ENCODE measurements at places on chromosomes 7 and 10.

- DNase-seq = no peak
Observed at GRCh38 chr7:28037220-28038010, 143.2 kb downstream of the JAZF1 start.

- DNase-seq = no peak
Observed at GRCh38 chr7:128274246-128274883, 33.3 kb downstream of the LEP start.

GRCh38 chr10:101189461-101190401, 39.5 kb downstream of the LBX1 start:
- no peak for DNase-seq

- no peak for DNase-seq
Observed at GRCh38 chr10:121338206-121338980, 259.9 kb downstream of the FGFR2 start.

DNA sequence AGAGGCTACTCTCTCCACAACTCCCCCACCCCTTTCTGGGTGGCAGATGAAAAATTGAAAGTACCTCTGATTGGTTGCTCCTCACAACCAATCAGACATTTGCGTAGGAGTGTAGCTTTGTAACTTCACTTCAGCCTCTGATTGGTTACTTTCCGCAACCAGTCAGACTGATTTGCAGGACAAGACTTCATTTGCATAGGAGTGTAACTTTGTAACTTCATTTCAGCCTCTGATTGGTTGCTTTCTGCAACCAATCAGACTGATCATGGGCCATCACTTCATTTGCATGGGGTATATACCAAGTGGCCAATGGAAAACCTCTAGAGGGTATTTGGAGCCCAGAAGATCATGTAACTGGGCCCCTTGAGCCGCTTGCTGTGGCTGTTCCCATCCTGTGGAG, 25.6 kb downstream of the CDNF start:
- no peak for DNase-seq

DNA sequence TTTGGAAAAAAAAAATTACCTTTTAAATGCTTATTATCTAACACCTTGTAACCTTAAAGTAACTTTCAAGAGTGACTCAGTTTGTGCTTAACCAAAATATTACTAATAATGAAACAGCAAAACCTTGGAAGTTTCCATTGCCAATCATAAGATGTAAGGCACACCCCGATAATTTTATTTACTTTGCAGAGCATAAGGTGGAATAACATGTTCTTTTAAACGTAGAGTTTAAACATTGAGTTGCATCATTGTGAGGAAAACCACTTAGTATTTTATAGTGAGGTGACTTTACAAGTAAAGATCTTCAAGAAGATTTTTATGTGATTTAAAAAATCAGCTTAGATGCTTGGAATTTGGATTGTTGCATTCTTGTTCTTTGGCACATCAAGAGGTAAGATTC, at the start of gene PNLIPRP3:
Gene PNLIPRP3 (plus strand): TSS at position 177 of the 400 bp plus-strand sequence. CDS start 166 bp downstream, at position 343.
- DNase-seq = no peak

DNA sequence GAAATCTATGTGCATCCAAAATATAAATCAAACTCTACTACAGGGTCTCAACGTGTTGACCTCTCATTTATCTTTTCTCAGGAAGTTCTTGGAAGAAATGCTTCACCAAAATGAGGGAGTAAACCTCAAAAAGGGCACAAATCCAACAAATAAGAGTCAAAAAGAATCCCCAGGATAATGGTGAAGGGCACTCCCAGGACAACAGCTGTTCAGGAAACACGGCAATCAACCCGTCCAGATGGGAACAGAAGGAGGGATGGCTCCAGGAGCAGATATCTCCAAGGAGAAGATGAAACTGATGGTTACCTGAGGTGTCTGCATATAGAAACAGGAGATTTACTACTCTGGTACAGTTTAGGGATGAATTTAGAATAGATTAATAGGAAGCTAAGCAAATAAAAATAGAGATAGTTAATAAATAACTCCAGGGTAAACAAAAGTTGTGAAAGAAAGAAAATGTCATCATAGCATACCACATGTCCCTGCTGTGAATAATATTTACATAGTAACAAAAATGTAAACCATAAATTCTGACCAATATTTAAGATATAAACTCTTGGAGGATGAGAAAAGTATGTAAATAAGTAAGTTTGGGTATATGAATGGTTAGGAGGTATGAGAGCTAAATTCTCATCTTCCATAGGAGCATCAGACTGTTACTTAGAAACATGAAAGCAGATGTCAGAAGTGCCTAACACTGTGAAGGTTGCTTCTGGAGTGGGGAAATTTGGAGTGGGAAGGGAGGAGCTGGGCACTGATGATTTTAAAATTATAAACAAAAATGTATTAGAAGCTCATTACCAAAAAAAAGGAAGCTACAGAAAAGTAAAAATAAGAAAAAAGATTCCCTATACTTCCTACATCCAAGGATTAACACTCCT, 237.5 kb upstream of the HPS1 start:
- DNase-seq = no peak

DNA sequence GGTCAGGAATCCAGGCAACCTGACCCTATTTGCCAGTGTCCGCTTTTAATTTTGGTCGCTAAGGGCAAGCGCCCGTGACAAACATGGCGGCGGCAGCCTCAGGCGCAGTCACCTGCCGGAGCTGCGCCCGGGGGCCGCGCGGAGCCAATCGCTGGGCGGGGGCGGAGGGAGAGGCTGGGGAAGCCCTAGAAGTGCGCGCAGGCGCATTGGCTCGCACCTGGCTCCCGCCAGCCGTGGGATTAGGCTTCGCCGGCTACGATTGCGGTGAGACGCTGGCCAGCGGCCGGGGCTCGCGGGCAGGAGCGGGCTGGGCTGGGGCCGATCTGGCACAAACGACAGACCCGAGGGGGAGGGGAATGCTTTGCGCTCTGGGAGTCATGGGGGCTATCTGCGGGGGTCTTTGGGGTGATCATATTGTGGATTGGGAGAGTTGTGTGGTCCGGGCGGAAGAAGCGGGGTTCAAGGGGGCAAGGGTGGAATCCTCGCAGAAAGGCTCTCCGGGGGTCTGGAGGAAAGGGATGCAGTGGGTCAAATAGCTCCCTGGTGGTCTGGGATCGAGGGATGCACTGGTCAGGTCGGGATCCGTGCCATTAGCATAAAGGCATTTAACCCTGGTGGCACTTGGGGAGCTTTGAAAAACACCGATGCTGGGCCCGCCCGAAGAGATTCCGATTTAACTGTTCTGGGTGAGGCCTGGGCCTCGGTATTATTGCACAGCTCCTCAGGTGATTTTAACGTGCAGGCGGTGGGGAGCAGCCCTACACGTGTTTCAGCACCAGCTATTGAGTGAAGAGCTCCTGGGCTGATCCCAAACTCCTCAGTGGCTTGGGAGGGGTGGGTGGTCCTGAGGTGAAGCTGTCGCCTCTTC, 10.1 kb upstream of the C10orf95 start:
- peak; percentile 81 for DNase-seq

DNA sequence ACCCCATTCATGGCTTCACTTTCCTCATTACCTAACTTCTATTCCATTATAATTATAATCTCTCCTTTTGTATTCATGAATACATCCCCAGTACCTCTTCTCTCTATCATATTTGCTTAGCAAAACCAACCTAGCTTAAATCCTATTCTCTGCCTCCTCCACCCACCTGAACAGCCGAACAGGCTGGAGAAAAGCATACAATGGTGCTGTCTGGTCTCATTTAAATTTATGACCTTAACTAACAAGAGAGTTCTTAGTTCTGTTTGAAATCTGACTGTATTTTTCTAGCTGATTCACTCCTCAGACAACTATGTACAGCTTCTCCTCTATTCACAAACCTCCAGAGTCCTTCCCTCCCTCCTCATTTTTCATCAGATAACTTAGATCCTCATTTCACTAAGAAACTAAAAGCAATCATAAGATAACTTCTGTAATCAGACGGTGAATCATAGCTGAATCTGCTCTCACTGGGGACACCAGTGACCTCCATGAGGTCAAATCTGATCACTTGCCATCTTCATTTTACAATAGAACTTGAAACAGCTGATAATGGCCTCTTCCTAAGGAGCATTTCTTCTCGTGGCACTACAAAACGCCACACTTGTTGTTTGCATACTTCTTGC, 233.9 kb upstream of the AOAH start:
- DNase-seq = no peak

DNA sequence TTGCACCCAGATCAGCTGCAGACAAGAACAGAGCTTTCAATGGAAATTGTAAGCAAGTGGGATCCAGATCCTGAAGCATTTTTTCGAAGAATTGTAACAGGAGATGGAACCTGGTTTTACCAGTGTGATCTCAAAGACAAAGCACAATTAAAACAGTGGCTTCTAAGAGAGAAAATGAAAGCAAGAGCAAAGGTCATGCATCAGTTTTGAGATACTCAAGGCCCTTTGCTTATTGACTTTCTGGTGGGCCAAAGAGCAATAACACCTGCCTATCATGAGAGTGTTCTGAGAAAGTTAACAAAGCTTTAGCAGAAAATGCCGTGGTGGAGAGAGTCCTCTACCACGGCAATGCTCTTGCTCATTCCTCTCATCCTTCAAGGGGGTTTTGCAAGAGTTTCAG, 194.8 kb downstream of the TMEM178B start:
- DNase-seq = no peak

DNA sequence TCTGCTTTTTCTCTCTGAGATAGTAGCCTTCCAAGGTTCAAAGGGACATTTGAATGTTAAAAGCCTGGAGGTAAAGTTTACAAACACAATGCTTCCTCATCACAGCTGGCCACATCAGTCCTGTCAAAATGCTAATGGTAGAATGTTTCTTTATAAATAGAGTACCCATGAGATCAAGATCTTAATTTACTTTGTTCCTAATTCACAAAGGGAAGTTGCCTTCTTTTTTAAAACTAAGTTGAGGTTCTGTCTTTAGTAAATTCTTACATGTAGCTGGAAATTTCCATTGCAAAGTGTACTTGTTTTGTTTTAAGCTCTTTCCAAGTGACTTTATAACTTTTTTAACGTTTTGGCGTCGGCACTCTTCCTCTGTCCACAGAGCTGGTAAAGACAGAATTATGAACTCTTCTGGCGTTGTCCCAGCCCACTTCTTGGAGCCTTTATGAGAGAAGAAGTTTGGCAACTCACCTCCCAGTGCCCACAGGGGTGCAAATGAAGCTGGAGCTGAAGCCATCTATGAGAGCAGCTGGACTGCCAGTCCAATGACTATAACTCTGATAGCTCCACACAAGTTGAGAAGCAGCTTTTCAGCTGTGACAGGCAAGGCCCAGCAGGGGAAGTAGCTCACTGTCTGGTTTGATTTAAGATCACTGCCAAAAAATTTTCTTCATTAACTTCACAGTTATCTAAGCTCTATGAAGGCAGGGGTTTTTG, 23.3 kb downstream of the FZD1 start:
- DNase-seq = no peak

GRCh38 chr10:132671228-132672154, 114.5 kb downstream of the NKX6-2 start:
- no peak for DNase-seq

DNA sequence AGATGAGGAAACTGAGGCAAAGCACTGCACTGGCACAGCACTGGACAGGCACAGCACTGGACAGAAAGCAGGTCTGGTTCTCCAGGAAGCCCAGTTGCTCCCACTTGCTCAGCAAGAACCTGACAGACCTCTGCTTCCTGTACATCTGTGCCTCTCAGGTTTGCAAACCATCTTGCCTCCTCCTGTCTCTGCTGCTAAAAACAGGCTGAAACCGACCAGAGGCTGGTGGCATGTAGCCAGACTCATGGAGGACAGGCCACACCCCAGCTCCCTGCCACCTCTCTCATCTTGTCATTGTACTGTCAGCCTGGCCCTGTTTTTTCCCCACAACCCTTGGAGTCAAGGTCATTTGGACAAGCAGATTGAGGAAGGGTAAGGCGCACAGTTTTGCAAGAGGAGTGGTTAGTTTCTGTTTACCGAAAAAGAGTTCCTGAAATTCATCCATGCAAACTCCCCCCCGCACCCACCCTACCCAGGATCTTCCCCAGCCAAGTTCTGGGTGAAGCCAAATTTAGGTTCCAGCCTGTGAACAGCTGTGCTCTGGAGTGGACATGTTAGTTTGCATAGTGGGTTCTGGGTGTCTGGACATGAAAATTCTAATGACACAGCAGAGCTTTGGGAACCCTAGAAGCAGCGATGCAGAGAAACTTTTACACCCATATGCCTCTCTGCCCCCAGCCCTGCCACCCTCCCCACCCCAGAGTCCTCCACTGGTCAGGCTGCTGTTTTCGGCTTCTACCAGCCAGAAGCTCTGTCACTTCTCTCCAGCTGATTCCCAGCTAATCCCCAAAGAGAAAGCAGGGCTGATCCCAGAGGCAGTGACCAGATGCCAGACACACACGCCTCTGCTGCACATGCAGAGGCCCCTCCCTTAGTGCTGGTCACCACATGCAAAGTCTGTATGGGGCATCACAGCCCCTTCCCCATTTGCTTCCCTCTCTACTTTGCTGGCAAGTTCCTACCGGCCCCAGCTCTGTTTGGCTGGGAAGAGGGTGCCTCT, 8.5 kb upstream of the C10orf105 start:
- no peak for DNase-seq

GRCh38 chr10:108166401-108166800, 1001.9 kb upstream of the SORCS1 start:
- DNase-seq = no peak

DNA sequence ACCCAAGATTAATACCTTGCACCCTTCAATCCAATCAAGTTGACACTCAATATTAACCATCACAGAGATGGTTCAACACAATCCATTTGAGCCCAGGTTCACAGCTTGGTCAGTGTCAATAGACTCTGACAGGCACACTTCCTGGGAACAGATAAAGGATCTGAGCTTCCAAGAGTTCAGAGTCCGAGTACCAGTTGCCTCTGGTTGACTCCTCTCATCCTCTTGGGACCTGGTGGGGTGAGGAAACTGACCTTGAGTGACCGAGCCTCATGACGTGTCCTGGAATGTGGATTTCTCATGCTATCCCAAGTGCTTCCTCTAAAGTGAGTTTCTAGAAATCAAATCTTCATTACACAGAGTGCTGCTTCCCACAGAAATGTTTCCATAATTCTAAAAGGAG, 162.0 kb downstream of the CYP26A1 start:
- no peak for DNase-seq

- DNase-seq = no peak
Observed at GRCh38 chr10:6204341-6205191, 1.8 kb downstream of the PFKFB3 start.

DNA sequence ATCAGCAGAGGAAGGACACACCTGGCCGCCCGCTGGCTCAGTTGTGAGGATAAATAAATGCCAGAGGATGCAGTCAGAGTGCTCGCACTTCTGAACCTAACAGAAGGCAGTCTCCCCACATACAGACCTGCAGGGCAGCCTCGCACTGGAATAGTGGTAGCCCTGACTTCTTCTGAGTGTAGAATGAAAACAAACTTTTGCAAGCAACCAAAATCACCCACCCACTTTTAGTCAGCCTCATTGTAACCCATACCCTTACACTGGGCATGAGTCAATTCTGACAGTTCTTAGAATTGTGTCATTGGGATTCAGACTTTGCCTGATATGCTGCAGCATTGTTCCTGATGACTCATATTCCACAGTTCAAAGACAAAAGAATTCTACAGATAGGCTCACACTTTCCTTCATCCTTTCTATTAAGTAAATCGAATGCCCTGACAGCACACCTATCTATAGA, 167.0 kb upstream of the CDK1 start:
- no peak for DNase-seq

- no peak for DNase-seq
Observed at GRCh38 chr7:155259866-155260497, 37.7 kb upstream of the INSIG1 start.
